ENCODE measurements at places on chromosomes 16 and 17.

DNA sequence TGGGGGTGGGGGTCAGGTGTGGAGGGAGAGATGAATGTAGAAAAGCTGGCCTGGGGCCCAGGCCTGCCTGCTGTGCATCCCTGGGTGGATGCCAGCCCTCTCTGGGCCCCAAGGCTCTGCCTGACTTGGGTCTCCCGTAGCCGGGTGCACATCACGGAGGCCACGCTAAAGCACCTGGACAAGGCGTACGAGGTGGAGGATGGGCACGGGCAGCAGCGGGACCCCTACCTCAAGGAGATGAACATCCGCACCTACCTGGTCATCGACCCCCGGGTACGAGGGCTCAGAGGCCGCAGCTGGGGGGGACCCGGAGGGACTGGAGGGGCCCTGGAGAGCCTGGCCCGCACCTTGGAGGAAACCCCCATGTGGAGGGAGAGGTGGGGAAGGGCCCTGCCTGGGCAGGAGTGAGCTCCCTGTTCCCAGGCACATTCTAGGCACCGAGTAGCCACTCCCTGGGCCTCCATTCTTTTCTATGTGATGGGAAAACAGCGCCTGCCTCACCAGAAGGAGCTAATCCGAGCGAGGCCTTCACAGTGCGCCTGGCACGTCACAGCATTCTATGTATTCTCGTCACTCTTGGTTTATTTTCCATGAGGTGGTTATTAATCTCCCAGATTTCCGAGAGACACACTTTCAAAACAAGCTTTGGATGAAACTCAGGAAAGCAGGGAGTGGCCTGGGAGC, 34.7 kb downstream of the ADCY7 start:
- DNase-seq, result no peak

- no peak for DNase-seq
Measured at GRCh38 chr17:9467518-9467917, 108.1 kb downstream of the STX8 start.

GRCh38 chr17:76538281-76538931, 897 bp upstream of the CYGB start:
- no peak for DNase-seq

DNA sequence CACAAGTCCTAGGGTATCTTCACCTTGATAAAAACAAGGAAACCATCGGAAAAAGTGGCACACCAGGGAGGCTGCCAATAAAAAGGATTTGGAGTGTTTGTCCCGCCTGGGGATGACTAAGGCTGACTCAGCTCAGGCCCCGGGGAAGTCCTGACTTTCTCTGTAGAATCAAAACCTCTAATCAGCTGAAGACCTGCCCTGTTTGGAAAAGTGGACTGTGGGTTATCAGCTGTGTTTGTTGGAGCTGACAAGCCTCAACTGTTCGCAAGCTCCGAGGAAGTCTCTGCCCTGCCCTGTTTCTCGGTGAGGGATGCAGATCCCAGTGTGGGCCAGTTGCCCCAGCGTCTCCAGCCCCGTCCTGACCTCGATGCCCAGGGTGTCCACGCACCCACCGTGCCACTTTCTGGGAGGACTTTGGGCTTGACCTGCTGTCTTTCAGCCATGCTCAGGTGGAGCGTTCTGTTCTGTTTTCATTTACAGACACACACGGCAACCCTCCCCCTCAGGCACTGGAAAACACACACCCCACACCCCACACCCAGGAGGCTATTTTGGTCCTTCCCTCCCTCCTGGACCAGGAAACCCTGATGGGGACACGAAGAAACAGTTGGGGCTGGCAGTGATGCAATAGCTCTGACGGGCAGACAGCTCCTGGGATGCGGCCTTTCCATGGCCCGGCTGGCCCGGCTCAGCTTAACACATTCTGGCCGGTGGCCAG, 27.6 kb upstream of the PITPNA start:
- no peak for DNase-seq

GRCh38 chr17:72580321-72581127, 459.7 kb downstream of the SOX9 start:
- no peak for DNase-seq

GRCh38 chr16:23506606-23506994, 3.7 kb downstream of the GGA2 start:
- DNase-seq, result no peak

- DNase-seq, result no peak
Measured at GRCh38 chr17:68941761-68942160, 13.4 kb downstream of the ABCA8 start.

- no peak for DNase-seq
Measured at GRCh38 chr17:19867329-19868078, at the start of gene ULK2. Gene ULK2, minus strand, starts transcription at chr17:19867936. Its CDS starts 519 bp downstream, at chr17:19867417.

DNA sequence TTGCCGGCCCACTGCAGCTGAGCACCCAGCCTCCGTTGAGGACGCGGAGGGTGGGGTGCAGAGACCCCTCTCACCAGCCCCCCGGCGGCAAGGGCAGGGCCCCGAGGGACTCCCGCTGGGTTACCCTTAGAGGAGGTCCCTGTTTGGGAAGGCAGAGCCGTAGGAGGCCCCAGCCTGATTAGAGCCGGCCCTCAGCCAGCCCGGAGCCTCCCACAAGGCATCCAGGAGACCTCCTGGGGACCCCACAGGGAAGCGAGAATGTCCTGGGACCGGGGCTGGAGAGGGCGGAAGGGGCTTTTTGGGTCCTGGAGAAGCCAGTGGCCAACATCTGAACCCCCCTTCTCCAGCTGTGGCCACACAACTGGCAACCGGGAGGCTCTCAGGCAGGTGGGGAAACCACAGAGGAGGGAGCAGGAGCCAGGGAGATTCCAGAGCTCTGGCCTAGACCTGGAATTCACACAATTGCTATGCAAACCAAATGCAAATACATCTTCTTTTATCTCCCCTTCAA, 21.7 kb upstream of the SP6 start:
- no peak for DNase-seq

DNA sequence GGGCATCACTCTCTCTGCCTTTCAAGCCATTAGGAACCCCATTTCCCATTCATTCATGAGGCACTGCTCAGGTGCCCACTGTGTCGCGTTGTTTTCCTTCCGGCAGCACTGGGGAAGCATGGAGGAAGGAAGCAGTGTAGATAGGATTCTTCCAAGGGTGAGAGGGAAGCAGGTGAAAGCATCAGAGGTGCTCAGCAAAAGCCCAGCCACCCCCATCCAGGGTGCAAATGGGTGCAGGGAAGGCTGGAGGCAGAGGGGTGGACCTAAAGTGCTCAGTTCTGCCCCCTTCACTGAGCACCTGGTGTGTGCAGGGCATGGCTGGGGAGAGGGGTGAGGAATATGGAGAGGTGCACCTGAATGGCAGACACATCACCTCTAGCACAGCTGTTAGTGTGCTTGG, 3.4 kb upstream of the NXPH3 start:
- no peak for DNase-seq

- no peak for DNase-seq
Measured at GRCh38 chr17:55405600-55405999, 16.0 kb downstream of the MMD start.

Measured in GF-D8 (cell line).